NCI-H2171 (cell line): ENCODE measurements at places on chromosomes 1 and 21.

DNA sequence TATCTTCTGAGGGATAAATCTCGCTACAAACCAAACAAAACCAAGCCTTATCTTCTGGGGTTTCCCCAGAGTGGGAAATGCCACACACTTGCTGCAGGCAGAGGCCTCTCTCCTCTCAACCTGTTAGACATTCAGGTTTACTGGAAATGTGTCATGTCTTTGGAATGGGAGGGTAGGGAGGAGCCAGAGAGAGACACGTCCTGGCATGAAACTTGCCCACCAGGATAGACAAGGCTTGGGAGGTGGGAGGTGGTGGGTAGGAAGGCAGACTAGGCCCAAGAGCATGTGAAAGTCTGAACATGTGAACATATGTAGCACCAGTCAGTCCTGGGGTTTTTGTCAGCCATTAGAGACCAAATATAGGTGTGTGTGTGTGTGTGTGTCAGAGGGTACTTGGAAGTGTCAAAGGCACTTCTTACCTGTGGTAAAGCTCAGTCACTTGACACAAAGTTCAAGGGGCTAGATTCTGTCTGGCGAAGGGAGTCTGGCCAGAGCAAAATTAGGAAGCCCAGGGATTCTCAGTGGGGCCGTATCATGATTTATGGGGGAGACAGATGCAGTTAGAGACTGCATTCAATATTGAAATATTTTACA lies 32.4 kb upstream of the PIGC start:
- DNase-seq, result no peak

DNA sequence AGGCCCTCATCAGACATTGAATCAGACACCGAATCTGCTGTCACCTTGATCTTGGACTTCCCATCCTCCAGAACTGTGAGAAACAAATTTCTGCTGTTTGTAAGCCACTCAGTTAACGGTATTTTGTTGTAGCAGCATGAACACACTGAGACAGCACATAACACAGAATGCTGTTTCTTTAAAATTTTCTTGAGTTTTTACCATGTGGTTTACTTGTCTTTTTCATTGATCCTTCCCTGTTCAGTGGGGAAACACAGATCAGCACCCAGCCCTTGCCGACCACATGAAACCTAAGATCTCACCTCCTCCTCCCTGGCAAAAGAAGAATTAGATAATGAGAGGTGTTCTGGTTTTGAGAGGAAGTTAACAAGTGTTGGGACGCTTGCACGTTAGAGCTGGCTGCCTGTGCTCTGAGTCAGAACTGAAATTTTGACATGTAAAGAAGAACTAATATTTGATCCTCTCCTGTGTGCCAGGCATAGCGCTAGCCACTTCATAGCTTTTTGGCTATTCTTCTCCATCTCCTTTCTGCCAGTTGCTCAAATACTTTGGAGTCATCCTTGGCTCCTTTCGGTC lies 179.6 kb downstream of the DHRS3 start:
- no peak for DNase-seq

DNA sequence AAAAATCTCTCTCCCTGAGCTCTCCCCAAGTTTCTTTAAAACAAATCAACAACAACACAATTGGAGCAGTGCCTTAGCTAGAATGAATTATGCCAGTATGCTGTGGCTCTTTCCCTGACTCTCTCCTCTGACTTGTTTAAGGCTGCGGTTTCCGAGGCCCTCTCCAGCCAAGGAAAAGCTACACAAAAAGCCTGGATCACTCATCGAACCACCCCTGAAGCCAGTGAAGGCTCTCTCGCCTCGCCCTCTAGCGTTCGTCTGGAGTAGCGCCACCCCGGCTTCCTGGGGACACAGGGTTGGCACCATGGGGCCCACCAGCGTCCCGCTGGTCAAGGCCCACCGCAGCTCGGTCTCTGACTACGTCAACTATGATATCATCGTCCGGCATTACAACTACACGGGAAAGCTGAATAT lies 1.9 kb downstream of the S1PR1 start:
- peak; percentile 27 for DNase-seq

- no peak for DNase-seq
These were observed 114.7 kb downstream of the PCNX2 start for GRCh38 chr1:233180641-233181364.

DNA sequence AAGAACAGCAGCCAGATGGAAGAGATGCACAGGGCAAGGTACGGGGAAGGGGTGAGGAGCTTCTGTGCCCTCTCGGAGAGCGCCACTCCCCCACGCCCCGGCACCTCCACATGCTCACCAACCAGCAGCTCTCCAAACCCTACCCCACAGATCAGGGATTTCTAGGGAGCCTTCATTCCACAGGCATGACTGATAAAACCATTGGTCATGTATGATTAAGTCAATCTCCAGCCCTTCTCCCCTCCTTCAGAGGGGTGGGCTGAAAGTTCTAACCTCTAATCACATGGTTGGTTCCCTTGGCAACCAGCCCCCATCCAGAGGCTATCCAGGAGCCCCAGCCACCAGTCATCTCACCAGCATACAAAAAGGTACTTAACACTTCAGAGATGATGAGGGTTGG lies 144.7 kb downstream of the TGFBR3 start:
- no peak for DNase-seq
